Stromal cell of bone marrow (primary cell): ENCODE measurements at places on chromosomes 3 and 15.

- no peak for DNase-seq
Observed at GRCh38 chr3:69426967-69427304, 41.0 kb upstream of the FRMD4B start.

DNA sequence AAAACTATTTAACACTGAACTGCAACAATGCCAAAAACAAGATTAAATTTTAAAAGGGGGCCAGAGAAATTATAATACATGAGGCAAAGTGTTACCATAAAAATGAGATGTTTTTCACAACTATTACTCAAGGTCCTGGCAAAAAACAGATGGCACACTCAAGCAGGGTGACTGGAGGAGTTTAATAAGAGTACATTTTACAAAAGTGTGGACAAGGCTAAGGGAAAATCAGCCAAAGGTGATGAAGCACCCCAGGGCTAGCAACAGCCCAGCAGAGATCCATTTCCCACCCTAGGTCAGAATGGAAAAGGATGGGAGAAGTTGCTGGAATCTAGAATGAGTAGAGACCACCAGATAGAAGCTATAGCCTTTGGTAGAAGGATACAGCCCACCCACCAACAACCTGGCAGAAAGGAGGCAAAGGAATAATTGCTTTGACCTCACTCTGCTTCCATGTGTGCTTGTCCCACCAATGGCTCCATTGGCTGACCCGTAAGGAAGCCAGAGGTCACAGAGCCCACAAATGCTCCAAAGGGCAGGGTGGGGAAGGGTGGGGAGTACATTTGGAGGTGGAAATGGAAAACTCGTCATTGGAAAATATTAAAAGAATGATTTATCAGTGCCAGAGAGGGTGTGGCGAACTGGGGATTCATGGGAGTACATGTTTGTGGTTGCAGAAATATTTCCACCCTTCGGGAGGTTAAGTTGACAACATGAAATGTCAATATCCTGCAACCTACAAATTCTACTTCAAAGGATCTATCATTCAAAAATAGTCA lies 161.0 kb upstream of the UBE2E2 start:
- no peak for DNase-seq

- DNase-seq = no peak
Observed at GRCh38 chr15:100311154-100311625, 30.6 kb downstream of the ADAMTS17 start.

GRCh38 chr3:25818335-25818734 lies 28.4 kb downstream of the OXSM start:
- DNase-seq = no peak

- no peak for DNase-seq
Observed at GRCh38 chr15:89197503-89197971, 23.8 kb downstream of the RLBP1 start.

- DNase-seq = no peak
Observed at GRCh38 chr3:139574026-139574947, 34.7 kb upstream of the RBP1 start.

- no peak for DNase-seq
Observed at GRCh38 chr3:45153658-45154437, 7.7 kb upstream of the CDCP1 start.

DNA sequence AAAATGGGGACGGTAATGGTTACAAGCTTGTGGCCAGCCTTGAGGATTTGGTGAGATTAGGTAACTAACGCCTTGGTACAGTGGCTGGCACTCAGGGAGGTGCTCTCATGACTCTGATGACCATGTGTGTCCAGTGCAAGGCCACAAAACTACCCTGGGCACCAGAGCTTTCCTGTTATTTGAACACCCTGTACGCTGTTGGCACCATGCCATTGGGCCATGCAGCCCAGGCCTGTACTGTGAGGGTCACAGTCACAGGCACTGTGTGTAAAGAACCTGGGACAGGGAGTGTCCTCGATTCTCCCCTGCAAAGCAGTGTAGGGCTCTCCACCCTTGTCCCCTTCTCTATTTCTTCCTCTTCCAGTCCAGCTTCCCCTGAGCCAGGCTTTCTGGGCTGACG lies 6.3 kb downstream of the TMEM43 start:
- no peak for DNase-seq

GRCh38 chr3:153260681-153261080 lies 98.7 kb downstream of the RAP2B start:
- no peak for DNase-seq

DNA sequence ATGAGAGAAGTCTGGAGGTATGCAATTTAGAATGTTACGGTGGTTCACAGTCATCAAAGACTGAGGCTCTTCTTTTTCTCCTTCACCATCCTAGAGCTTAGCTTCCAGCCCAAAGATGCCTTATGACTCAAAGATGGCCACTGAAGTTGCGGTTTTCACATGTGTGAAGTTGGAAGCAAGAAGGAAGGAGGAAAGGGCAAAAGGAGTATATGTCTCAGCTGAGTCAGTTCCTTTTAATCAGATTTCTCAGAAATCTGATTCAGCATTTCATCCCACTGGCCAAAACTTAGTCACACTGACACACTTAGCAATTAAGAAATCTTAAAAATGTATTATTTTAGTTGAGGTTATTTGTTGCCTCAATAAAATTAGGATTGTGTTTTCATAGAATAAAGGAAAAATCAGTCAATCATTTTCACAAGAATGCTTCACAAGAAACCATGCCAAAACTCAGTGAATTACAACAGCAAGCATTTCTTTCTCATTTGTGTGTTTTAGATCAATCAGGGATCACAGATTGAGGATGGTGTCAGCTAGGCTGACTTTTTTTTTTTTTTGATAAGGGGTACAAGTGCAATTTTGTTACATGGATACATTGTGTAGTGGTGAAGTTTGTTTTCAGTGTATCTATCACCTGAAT lies 211.1 kb upstream of the GADL1 start:
- DNase-seq = peak; percentile 94

- DNase-seq = no peak
Observed at GRCh38 chr15:65263313-65263712, 23.4 kb downstream of the PARP16 start.

DNA sequence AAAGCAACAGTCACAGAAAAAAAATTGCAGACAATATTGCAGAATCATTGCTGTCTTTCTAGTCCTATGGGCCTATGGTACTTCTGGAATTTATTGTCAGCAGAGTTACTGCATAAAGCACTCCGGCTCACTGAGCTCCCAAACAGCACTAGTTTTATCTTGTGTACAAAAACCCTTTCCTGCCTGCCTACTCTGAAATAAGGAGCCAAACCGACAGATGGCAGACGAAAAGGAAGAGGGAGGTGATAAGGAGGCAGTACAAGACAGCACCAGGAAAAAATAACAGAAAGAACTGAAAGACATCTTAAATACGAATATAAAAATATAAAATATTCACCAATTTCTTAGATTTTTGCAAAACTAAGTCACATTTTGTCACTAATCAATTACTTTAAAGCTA lies 15.6 kb downstream of the HERC1 start:
- no peak for DNase-seq

DNA sequence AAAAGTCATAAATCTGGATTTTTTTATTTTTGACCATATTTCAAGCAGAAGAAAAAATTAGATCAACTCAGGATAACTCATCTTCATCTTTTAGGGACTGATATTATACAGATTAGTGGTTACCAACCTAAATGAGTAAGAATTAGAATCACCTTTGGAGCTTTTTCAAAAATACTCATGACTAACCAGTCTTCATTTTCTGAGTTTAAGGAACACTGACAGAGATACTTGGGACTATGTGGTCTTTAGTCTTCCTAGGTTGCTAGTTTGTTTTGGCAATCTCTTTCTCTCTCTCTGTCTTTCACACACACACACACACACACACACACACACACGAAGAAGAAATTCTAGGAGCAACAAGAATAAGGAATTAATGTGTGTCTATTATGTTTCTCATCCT lies 50.1 kb downstream of the TMOD3 start:
- peak; percentile 51 for DNase-seq

DNA sequence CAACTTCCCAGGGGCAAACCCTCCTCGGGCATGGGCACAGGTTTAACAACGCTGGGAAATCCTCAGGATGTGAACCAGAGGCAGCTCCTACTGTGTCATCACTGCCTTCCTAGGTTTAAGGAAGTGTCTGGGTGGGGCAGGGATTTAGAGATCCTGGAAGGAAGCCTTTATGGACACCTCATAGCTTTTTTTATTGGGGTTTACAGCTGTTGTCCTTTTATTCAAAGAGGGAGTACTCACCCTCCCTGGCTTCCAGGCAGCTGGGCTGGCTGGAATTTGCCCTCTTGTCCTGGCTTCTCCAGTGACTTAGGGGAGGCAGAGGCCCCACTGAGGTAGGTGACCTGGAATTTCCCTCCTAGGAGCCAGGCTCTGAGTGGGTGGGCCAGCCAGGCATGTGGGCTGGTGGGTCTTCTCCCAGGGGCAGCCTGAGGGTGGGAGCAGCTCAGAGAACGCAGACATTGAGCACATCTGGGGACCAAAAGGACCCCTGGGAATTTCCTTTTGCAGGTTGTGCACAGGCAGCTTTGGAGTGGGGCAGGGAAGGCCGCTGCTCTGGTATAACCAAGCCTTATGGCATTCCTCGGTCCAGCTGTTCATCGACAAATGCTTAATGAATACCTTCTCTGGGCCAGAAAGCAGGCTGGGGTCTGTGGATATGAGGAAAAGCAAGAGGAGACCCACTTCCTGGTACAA lies 13.5 kb upstream of the FAM3D start:
- no peak for DNase-seq

- DNase-seq = no peak
Observed at GRCh38 chr15:89664441-89665350, 9.4 kb upstream of the KIF7 start.

- no peak for DNase-seq
Observed at GRCh38 chr15:92677999-92678398, 22.4 kb upstream of the FAM174B start.

DNA sequence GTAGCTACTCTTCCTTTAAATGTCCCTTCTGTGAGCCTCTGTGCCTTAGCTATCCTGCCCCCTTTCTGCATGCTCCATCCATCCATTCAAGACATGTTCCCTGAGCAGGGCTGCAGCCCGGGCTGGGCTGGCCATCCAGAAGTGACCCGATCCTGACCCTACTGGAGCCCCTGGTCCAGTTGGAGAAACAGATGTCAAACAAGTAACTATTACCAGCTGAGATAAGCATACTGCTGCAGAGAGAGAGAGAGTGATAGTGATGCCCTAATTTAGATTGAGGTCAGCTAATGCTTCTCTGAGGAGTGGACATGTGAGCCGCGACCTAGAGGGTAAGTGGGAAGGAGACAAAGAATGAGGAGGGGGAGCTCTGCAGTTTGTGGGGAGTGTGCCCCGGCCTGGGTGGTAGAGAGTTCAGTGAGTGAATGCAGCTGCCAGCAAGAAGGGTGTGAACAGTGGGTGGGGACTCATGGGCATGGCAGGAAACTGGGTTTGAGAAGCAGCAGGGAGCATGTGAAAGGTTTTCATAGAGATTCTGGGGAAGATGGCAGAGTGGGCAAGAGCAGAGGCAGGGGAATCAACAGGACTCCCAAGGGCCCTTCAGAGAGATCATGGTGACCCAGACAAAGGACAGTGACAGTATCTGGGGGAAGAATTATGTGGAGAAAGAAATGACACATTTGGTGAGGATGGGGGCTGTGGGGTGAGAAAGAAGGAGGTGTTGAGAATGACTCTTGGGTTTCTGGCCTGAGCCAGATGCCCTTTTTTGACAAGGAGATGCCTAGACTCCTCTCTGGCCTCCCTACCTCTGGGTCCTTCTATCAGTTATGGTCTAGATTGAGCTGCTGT lies 44.9 kb downstream of the CHCHD6 start:
- DNase-seq = no peak

- DNase-seq = no peak
Observed at GRCh38 chr3:64687086-64687780, 567 bp downstream of the ADAMTS9 start.

DNA sequence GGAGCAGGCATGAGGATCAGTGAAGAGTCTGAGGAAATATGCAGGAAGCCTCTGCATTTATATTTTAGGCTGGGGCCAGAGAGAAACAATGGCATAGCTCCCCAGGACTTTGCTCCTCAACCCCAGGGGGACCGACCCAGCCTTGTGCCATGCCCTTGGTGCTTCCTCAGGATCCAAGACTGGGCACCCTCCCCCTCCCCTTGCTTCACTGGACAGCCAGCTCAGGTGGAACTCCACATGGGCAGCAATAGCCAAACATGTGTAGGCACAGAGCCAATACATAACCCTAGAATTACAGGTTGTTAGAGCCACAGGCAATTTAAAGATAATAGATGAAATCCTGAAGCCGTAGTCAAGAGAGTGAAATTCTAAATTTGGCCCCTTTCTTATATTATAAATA lies 73.0 kb upstream of the ETV5 start:
- no peak for DNase-seq

DNA sequence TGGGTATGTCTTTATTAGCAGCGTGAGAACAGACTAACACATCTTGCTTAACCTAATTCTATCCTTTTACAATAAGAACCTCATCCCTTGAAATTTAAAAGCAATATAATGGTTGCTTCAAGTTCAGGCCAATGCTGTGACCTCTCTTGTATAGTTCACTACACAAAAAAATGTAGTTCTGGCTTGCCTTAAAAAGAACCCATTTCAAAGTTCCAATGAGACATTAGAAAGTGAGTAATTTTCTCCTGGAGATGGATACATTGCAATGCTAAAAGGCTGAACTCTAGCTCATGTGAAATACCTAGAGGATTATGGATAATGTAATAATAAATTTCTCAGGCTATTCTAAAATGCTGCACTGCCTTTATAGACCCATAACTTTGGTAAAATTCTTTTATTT lies 47.8 kb downstream of the ATP13A4 start:
- no peak for DNase-seq

- DNase-seq = no peak
Observed at GRCh38 chr3:128316481-128316891, 150.2 kb downstream of the DNAJB8 start.

- DNase-seq = no peak
Observed at GRCh38 chr15:96746665-96747064, 416.2 kb downstream of the NR2F2 start.

- DNase-seq = no peak
Observed at GRCh38 chr3:23820888-23821287, 15.1 kb downstream of the UBE2E1 start.

DNA sequence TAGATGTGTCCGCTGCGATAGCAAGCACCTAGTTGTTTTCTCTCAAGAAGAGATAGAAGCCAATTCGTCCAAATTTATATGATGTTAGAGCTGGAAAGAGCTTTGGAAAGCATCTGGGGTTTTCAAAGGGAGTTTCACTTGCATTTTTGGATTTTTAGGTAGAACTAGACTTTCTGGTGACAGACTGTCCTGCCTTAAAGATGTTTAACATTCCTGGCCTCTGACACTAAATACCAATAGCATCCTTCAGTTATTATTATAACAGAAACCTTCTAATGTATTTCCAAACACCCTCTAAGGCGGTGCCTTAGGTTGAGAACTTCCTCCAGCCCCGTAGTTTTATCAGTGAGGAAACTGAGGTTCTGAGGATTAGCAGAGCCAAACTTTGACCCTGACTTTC lies 305.3 kb downstream of the SATB1 start:
- no peak for DNase-seq

GRCh38 chr3:121747976-121748375 lies 1.6 kb downstream of the GOLGB1 start:
- DNase-seq = no peak

DNA sequence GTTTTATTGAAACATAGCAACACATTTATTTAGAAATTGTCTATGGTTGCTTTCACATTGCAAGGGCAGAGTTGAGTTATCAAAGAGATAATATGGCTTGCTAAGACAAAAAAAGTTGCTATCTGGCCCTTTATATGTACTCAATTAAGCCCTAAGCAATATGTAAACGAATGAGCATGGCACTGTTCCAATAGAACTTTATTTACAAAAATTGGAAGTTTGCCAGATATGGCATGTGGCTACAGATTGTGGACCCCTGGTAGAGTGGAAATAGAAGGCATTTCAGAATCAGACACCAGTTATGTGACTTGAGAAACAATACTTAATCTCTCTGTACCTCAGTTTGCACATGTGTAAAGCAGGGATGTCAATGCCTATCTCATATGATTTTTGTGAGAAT lies 515.6 kb upstream of the SGO1 start:
- no peak for DNase-seq
